Mesothelial cell of epicardium (in vitro differentiated cells): ENCODE measurements at places on chromosomes 12 and 14. TPM values are rescaled to one million over a fixed set of nuclear protein-coding genes. Genes with fewer than 3 reads are reported as not detected.
A peak's percentile ranks its signal among the peaks of the same experiment; 100 is the strongest.

GRCh38 chr12:106994579-106995220, 7.8 kb upstream of the MTERF2 start:
- H3K4me1 ChIP-seq, result peaks cover 11% of the 10 kb centered on the region
- peaks cover 19% of the 10 kb centered on the region for H3K36me3 ChIP-seq
- peak overlapping the region; percentile 76 for H3K27ac ChIP-seq

- peaks cover 11% of the 10 kb centered on the region for H3K27me3 ChIP-seq
- H3K4me1 ChIP-seq, result peaks cover 9% of the 10 kb centered on the region
- H3K4me3 ChIP-seq, result peak overlapping the region; percentile 77
- no peak for DNase-seq
- H3K36me3 ChIP-seq, result no peaks in the 10 kb centered on the region
- H3K27ac ChIP-seq, result no peak overlapping the region
Observed at GRCh38 chr14:104866451-104867370, 1.6 kb downstream of the CEP170B start.

- no peak overlapping the region for H3K4me3 ChIP-seq
- no peaks in the 10 kb centered on the region for H3K36me3 ChIP-seq
- DNase-seq, result no peak
- H3K27me3 ChIP-seq, result peaks cover 64% of the 10 kb centered on the region
Observed at GRCh38 chr14:101704140-101704539, 57.4 kb upstream of the PPP2R5C start.

DNA sequence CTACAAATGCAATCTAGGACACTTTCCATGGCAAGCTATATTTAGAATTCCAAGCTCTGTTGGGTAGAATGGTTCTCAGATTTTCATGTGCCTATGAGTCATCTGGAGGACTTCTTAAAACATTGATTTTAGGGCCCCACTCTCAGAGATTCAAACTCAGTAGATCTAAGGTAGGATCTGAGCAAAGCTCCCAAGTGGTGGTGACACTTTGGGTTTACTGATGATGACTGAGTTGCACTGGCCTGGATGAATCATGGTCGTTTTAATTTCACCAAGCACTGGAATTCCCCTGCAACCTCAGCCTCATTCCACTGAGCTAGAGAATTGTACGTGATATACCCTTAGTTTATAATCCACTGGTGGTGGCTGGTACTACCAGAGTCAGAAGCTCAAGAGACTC, 86.5 kb downstream of the PPM1H start:
- no peak overlapping the region for H3K4me3 ChIP-seq
- no peaks in the 10 kb centered on the region for H3K36me3 ChIP-seq
- H3K27me3 ChIP-seq, result no peaks in the 10 kb centered on the region

GRCh38 chr14:68653804-68654203, 139.1 kb downstream of the ZFP36L1 start:
- no peaks in the 10 kb centered on the region for H3K27me3 ChIP-seq
- peaks cover 84% of the 10 kb centered on the region for H3K4me1 ChIP-seq
- no peaks in the 10 kb centered on the region for H3K36me3 ChIP-seq
- H3K4me3 ChIP-seq, result no peak overlapping the region

- no peak for DNase-seq
- H3K4me1 ChIP-seq, result no peaks in the 10 kb centered on the region
- no peaks in the 10 kb centered on the region for H3K36me3 ChIP-seq
- no peak overlapping the region for H3K4me3 ChIP-seq
Observed at GRCh38 chr12:38350342-38351174, 34.0 kb downstream of the ALG10B start.

DNA sequence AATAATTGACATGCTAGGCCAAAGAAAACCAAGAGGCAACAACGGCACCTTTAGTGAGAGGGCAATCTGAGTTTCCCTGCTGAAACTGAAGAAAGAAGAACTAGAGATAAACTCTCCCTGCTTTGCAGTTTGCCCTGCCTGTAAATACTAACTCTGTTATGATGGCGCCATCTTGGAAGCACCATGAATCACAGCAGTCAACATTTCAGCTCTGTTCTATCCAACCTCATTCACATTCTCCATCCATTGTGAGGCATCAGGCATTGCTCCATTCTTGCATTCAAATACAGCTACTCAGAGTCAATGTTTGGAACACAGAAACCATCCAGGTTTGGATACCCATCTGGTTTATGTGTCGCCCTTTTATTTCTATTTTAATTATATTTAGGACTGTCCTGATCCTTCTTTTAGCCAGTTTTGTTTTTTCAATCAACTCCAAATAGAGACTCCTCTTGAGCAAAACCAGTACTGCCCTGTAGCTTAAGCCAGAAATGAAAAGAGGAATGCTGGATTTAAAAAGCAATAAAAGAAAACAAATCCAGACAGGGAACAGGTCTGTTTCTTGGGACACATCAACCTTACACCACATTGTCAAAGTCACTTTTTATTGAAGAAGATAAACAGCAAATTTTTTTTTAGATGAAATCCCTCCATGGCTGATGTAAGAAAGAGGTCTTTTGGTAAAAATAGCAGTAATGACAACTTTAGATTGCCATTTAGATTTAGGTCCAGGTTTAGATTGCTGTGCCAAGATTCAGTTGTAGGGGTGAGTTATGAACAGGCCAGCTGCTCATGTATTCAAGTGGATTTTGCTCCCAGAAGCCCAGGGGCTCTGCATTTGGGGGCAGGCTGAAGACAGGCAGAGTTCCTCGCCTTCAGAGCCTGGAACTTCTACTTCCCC, 33.3 kb upstream of the PPM1A start:
- H3K27me3 ChIP-seq, result peaks cover 4% of the 10 kb centered on the region
- no peak overlapping the region for H3K27ac ChIP-seq
- H3K4me1 ChIP-seq, result no peaks in the 10 kb centered on the region
- DNase-seq, result no peak
- no peaks in the 10 kb centered on the region for H3K36me3 ChIP-seq
- H3K4me3 ChIP-seq, result no peak overlapping the region

- peak overlapping the region; percentile 100 for H3K4me3 ChIP-seq
- H3K27ac ChIP-seq, result peak overlapping the region; percentile 100
- DNase-seq, result no peak
- no peaks in the 10 kb centered on the region for H3K27me3 ChIP-seq
- H3K4me1 ChIP-seq, result peaks cover 22% of the 10 kb centered on the region
- H3K36me3 ChIP-seq, result peaks cover 23% of the 10 kb centered on the region
Observed at GRCh38 chr12:112408621-112409020, 784 bp downstream of the RPL6 start.

GRCh38 chr12:94660436-94660835, 10.1 kb upstream of the TMCC3 start:
- no peaks in the 10 kb centered on the region for H3K4me1 ChIP-seq
- no peaks in the 10 kb centered on the region for H3K27me3 ChIP-seq
- no peaks in the 10 kb centered on the region for H3K36me3 ChIP-seq
- H3K4me3 ChIP-seq, result no peak overlapping the region
- no peak for DNase-seq

DNA sequence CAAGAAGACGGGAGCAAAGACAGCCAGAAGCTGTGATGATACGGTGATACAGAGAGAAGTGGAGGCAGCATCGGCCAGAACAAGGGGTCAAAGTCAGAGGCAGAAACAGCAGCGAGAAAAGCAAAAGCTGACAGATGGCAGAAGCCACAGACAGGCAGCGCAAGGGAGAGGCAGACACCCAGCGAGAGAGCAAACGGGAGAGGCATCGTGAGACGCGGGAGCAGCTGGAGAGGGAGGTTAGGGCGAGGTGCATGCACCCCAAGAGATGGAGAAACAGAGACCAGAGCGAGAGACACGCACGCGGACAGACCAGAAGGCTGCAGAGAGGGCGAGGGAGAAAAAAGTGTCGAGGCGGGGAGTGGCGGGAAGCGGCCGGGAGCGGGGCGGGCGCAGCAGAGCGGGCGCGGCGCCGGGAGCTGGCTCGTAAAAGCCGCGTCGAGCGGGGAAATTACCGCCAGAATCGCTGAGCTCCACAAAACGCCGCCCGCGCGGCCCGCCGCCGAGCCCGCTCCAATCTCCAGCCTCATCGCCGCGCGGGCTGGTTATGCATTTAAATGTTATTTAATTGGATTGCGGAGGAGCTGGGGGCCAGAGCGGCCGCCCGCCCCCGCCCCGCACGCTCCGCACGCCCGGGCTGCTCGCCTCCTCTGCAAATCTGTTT, 15.6 kb downstream of the SMUG1 start:
- H3K4me3 ChIP-seq, result no peak overlapping the region
- H3K4me1 ChIP-seq, result peaks cover 10% of the 10 kb centered on the region
- peak; percentile 64 for DNase-seq
- peaks cover 10% of the 10 kb centered on the region for H3K27me3 ChIP-seq

GRCh38 chr12:39764944-39765560, 145.4 kb upstream of the ABCD2 start:
- H3K27me3 ChIP-seq, result no peaks in the 10 kb centered on the region
- H3K4me1 ChIP-seq, result peaks cover 25% of the 10 kb centered on the region
- DNase-seq, result no peak
- no peak overlapping the region for H3K27ac ChIP-seq
- no peak overlapping the region for H3K4me3 ChIP-seq

DNA sequence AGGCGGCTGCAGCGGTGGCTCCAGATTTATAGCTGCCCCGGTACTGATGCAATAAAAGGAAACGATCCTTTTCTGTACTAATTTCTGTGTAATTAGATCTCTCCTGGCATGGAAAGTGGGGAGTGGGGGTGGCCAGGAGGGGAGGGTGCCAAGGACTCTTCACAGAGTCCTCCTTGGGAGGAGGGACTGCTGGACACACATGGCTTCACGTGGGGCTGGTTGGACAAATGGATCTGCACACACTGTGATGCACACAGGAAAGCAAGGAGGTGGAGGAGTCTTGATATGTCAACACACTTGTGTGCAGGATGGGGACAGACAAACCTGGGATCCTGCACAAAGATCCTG, 23.8 kb upstream of the ATP5MC2 start:
- H3K27ac ChIP-seq, result no peak overlapping the region
- DNase-seq, result no peak
- H3K4me1 ChIP-seq, result peaks cover 21% of the 10 kb centered on the region
- H3K36me3 ChIP-seq, result no peaks in the 10 kb centered on the region

GRCh38 chr14:40694023-40694422, 912.7 kb upstream of the LRFN5 start:
- H3K27me3 ChIP-seq, result no peaks in the 10 kb centered on the region
- no peaks in the 10 kb centered on the region for H3K36me3 ChIP-seq
- H3K4me3 ChIP-seq, result no peak overlapping the region
- peaks cover 5% of the 10 kb centered on the region for H3K4me1 ChIP-seq
- no peak for DNase-seq

Gene GPN3
- 12.7 to 14.5 TPM (median 13.9 TPM) in 3 replicates for total RNA-seq

Gene PPP1R36
- total RNA-seq, result 0.66 to 1.3 TPM (median 0.81 TPM) in 3 replicates

Gene CLEC2D
- 20.7 to 21.8 TPM (median 21.7 TPM) in 3 replicates for total RNA-seq

Gene LRP1-AS
- not detected in 3 replicates for total RNA-seq

Gene RNASE4
- total RNA-seq, result 4.6 to 6.2 TPM (median 5.3 TPM) in 3 replicates

Gene IL31
- not detected in 3 replicates for total RNA-seq

Gene CCDC196
- not detected in 3 replicates for total RNA-seq

Gene TMEM132C
- total RNA-seq, result 24.2 to 26.0 TPM (median 25.5 TPM) in 3 replicates
